Common myeloid progenitor, CD34-positive (primary cell): ENCODE measurements at places on chromosomes 3 and 15.
A peak's percentile ranks its signal among the peaks of the same experiment; 100 is the strongest.

GRCh38 chr3:63338351-63338750 lies 60.2 kb downstream of the SYNPR start:
- no peak for DNase-seq

- DNase-seq: peak; percentile 91
Measured at GRCh38 chr3:114213627-114214541, 23.5 kb downstream of the ZNF80 start.

DNA sequence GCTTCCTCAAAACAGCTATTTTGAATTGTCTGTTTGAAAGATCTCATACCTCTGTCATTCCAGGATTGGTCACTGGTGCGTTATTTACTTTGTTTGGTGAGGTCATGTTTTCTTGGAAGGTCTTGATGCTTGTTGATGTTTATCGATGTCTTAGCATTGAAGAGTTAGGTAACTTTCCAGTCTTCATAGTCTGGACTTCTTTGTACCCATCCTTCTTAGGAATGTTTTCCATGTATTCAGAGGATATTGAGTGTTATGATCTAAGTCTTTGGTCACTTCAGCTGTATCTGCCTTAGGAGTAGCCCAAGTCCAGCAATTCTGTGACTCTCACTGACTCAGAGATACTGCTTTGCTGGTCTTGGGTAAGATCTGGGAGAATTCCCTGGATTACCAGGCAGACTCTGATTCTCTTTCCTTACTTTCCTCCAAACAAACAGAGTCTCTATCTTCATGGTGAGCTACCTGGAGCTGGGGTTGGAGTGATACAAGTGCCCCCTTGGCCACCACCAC lies 398.6 kb downstream of the ZIC4 start:
- no peak for DNase-seq

DNA sequence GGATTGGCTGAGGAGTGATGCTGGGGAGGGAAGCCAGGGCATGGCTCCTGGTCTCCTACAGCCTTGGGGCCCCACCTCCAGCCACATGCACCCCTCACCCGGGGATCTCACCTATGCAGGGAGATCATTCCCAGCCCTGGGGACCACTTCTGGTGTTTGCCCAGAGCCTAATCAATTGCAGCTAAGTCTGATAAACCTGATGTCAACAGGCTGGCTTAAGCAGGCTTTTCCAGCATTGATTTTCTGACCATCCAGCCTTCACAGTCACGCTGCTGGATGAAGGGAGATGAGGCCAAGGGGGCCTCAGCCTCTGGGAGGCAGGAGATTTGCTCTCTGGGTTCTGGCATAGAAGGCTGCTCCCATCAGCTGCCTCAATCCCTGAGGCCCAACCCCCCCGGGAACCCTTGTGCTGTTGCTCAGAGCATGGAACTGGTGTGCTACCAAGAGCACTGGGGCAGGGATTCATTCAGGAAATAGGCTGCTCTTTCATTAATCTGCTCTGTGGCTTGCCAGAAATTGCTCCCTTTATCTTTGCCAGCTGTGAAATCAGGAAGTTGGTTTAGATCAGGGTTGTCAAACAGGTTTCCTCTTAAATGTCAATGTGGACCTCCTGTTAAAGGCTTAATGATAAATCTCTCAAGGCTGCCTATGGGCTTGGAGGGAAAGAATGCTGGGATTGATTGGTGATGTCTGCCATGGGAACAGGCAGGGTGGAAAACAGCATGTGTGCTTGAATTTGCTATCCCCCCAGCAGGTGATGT lies 19.0 kb downstream of the FAM3D start:
- peak; percentile 85 for DNase-seq

- DNase-seq: peak; percentile 52
Measured at GRCh38 chr3:133040696-133041523, 2.7 kb downstream of the TMEM108 start.

- DNase-seq: no peak
Measured at GRCh38 chr3:99873269-99874102, 55.8 kb downstream of the CMSS1 start.

DNA sequence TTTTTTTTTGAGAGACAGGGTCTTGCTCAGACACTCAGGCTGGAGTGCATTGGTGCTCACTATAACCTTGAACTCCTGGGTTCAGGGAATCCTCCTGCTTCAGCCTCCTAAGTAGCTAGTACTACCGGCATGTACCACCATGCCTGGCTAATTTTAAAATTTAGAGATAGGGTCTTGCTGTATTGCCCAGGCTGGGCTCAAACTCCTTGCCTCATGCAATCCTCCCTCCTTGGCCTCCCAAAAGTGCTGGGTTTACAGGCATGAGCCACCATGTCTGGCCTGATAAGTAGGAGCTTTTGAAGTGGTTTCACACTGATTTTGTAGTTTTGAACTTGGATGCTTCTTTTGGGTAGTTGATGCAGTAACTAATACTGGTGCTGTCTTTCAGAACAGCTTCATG lies 7.8 kb downstream of the MAP2K1 start:
- DNase-seq: no peak

DNA sequence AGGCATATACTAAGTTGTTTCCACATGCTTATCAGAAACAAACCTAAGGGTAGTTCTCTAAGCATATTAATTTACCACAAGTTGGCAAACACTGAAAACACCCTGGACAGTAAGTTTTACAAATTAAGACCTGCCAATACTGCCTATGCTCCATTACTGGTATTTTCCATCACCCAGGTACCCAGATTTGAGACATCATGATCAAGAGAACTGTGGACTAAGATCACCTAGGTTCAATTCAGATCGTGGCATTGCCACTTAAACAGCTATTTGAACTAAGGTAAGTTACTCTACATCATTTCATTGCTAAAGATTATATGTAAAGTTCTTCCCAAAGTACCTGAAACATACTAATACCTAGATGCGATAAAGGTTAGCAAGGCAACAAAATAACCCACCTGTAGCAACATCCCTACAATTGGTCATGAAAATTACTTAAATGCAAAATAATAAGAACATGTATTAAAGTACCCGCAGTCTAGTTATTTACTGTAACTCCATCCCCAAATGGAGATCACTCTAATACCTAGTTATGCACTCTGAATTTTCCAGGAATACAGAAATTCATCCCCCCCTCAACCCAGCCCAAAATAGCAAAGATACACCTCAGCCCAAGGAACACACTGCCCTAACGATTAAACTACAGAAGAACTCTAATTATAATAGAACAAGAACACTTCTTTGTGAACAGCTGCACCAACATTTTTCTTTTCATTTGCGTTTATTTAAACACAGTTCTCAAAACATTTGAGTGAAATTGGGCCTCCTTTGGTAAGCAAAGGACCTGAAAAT lies 21.6 kb downstream of the TRA2B start:
- no peak for DNase-seq

DNA sequence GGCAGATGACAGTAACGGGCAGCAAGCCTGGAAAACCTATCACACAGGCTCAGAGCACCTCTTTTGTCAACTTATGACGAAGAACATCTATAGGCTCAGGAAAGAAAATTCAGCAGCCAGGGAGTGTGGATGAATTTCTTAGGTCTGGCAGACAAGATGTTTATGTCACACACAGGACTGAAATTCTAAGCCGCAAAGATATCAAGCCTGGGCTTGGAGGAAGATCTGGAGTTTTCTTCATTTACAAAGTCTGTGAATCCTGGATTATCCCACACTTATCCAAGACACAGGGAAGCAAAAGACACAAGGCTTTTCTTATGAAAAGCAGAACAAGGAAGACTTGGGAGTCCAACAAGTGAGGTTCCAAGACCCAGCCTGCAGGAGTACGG lies 23.4 kb upstream of the CHCHD6 start:
- DNase-seq: no peak

DNA sequence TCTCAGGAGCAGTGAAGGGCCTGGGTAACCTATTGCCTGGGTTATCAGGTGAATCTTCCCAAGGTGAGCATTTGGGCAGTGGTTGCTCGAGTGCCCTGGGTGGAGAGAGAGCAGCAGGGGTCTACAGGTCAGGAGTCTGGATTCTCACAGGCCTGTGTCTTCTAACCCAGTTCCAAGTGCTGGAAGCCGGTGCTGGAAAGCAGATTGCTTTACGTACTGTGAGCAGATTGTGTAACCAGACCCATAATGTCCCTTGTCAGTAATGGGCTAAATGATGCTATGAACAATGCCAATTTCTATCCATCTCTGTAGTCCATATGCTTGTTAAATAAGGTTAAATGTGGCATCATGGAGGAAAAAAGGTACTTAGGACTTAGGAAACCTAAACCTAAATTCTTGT lies 106.5 kb downstream of the TPRG1 start:
- DNase-seq: no peak

DNA sequence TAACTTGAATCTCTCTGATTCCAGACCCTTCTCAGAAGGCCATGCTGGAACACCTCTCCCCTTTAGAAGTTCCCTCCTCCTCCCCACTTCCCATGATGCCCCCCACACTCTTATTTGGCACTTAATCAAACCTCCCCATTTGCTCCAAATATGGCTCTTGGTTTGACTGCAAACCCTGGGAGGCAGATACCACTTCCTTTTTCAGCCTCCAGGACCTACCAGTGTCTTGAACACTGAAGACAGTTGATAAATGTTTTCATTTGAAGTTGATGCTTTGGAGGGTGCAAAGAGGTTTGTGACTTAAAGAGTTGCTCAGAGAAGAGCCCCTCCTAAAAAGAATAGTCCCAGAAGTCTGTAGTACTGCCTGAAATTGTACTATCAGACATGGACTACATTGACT lies 61.5 kb downstream of the SEMA5B start:
- no peak for DNase-seq

DNA sequence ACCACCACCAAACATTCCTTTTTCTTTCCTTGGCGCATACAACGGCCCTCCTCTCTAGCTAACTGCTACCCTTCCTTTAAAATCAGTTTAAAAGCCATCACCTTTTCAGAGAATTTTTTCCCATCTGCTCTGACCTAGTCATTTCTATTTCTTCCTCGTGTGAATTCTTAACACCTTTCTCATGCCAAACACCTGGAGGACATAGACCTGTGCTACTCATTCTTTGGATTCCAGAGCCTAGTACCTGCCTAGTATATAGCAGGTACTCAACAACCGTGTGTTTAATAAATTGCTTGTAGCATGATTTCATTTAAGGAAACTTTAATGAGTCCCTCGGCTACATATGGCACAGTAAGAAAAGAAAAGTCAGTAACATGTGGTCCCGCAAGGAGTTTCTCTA lies 2.0 kb upstream of the TPM1 start:
- DNase-seq: no peak

GRCh38 chr3:58693940-58694850 lies 27.6 kb upstream of the FAM3D start:
- peak; percentile 89 for DNase-seq

DNA sequence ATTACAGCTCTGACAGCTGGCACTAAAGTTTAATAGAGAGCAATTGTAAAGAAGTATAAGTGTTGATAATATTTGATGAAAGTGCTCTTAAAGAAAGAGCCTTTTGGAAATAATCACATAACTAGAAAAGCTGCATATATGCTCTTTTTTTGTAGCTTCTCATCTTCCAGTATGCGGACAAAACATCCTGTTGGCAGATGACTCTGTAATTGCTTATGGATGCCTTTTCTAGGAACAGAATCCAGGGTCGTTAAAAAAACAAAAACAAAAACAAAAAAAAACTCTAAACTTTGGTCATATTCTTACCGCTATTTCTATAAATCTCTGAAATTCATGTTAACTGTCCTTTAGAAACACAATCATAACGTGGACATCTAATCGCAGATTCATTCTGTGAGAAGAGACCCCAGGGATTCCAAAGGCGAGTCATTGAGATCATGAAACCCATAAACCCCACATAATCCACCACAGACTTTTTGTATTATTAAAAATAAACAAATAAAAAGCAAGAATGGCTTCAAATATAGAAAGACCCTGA lies 109.8 kb downstream of the EPHA3 start:
- no peak for DNase-seq

GRCh38 chr3:175274056-175274455 lies 414.9 kb downstream of the NAALADL2 start:
- DNase-seq: no peak

GRCh38 chr15:81092559-81092902 lies 41.5 kb upstream of the CFAP161 start:
- peak; percentile 57 for DNase-seq

- DNase-seq: no peak
Measured at GRCh38 chr15:83163032-83163431, 44.6 kb downstream of the HDGFL3 start.

- peak; percentile 47 for DNase-seq
Measured at GRCh38 chr3:94336046-94336753, 273.3 kb downstream of the NSUN3 start.
